AG04449 (cell line): ENCODE measurements at places on chromosomes 7 and 10.

DNA sequence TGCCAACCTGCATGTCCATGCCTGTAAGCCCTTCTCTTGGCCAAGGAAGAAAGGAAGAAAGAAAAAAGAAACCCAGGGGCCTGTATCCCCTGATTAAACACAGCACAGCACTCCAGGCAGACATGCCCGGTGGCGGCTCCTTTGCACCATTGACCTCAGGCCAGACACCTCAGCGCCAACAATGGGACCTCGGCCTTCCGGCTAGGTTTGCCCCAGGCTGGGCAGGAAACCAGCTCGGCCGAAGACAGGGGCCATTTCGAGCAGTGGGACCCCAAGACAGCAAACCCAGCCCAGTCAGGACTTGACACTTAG is 2.8 kb downstream of the HOXA10 start:
- no peak for DNase-seq

GRCh38 chr10:110686047-110686446 is 41.9 kb downstream of the RBM20 start:
- DNase-seq: no peak

DNA sequence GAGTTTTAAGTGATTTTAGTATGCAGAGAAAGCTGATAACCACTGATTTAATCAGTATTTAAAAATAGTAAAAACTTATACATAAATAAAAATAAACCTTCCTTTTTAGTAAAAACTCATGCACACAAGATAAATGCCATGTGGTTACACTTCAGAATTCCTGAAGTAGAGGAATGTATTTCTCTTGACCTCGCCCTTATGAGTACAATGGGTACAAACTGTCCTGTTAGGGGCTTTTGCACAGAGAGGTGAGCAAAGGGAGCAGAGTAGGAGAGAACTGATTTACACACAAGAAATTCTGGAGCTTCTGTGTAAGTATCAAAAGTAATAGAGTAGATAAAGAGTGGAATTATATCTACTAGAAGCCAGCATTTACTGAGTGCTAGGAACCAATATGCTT is 279.6 kb downstream of the PPP1R3A start:
- no peak for DNase-seq

- DNase-seq: no peak
Observed at GRCh38 chr7:70947181-70947580, 184.8 kb upstream of the GALNT17 start.

DNA sequence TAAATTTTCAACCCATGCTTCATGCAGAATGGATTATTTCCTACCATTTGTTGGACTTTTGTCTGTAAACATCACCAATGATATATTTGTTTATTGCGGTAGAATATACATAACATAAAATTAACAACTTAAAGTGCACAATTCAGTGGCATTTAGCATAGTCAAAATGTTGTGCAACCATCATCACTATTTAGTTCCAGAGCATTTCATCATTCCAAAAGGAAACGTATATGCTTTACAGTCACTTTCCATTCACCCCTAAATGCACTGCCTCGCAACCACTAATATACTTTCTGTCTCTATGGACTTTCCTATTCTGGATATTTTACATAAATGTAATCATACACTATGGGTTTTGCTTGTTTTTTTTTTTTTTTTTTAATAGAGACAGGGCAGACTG is 11.4 kb upstream of the ZNF248 start:
- DNase-seq: no peak

DNA sequence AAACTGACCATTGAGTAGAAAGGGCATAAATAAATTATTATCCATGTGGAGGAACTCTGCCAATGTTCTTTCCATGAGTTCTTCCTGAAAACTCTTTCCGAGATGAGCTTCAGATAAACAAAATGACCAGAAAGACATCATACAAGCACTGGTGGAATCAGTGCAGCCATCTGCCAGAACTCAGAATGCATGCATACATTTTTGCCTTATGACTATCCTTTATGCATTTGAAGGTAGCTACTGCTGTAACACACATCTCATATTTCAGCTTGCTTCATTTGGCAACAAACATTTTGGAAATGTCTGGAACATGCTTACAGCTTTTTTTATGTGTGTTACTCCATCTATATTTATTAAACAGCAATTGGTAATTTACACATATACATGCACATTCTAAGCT is 448.9 kb downstream of the PLXDC2 start:
- no peak for DNase-seq

- no peak for DNase-seq
Observed at GRCh38 chr7:16563281-16564022, 36.8 kb downstream of the LRRC72 start.

- DNase-seq: peak; percentile 33
Observed at GRCh38 chr7:129958643-129959470, 6.1 kb upstream of the UBE2H start.

GRCh38 chr10:79445977-79446757 is 743 bp upstream of the ZCCHC24 start:
- no peak for DNase-seq

DNA sequence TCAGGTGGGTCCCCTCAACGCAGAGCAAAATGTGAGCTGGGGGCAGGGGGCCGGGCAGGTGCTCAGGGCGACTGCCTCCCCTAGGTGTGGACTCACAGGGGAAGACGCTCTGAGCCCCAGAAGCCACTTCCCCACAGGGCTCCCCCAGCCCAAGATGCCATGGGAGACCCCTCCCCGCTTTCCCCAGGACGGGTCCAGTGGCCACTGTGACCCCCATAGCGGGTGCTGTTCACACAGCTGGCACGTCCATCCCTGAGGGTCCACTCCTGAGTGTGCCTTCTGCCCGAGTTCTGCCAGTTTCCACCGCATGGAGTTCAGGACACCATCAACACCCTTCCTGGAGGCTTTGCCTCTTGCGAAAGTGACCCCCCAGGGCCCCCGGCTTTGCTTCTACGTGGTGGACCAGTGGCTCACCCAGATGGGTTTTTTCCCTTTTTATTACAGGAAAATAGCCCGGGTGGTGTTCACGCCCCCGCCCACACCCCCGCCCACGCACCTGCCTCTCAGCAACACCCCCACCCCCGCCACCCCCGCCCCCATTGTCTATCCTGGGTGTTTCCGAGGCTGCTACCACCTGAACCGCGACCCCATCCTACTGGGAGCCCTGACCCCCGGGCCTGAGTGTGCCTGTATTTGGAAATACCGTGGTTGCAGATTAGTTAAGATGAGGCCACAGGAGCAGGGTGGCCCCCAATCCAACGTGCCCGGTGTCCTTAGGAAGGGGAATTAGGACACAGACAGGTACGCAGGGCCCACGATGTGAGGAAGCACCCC is 32.0 kb downstream of the ADAP1 start:
- DNase-seq: no peak

- no peak for DNase-seq
Observed at GRCh38 chr10:98596404-98596803, 149.7 kb upstream of the HPS1 start.

- no peak for DNase-seq
Observed at GRCh38 chr7:154646126-154647013, 356.6 kb downstream of the PAXIP1 start.

DNA sequence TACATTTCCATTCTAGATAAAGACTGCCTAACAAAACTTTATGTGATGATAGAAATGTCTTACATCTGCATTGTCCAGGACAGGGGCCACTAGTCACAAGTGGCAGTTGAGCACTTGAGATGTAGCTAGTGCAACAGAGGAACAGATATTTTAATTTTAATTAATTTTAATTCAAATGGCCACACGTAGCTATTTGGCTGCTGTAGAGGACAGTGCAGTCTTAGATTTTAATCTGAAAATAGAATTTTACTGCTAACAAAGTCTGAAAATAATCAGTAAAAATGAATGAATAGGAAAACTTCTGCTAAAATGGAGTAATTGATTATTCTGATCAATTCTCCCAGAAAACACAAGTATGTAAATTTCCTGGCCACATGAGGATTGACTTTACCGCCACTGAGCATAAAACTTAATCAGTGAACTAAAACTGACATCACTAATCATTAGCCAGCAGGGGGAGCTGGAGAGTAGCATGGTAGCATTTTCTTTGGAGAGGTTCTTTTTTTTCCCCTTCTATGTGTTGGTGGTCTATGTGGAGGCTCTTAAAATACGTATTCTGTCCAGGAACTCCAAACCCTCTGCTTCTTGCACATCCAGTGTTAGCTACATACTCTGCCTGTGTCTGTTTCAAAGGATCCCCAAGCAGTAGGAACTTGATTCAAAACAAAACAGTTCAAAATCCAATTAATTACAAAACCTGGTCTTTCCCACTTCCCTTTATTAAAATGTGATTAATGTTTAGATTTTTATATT is 52.1 kb downstream of the TSPAN12 start:
- no peak for DNase-seq

GRCh38 chr10:68010426-68010940 is 64.6 kb downstream of the HERC4 start:
- no peak for DNase-seq

DNA sequence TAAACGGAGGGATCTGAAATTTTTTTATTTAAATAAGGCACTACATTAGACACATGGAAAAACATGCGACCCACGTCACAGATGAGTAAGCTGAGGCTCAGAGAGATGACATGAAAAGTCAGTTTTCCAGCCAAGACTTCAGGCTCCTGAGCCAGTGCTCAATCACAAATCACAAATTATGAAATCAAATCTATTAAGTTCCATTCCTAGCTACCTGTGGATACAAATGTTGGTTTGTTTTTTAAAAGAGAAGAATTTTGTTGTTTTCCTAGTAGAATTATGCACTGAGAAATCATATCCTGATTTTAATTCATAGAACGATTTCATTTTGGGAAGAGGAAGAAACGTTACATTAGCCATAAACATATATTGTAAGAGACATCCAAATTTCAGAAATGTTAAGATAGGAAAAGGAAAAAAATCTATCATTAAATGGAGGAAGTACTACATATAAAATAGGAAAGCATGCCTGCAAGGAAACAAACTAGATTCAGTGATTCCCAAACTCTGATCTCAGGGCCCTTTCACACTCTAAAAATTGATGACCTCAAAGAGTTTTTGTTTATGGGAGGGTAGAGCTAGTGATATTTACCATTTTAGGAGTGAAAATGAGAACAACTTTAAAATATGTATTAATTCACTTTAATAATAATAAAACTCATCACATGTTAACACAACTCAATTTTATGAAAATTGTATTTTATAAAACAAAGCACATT is 340.4 kb downstream of the PARD3 start:
- no peak for DNase-seq

GRCh38 chr7:31308652-31309051 is 31.9 kb downstream of the NEUROD6 start:
- no peak for DNase-seq

DNA sequence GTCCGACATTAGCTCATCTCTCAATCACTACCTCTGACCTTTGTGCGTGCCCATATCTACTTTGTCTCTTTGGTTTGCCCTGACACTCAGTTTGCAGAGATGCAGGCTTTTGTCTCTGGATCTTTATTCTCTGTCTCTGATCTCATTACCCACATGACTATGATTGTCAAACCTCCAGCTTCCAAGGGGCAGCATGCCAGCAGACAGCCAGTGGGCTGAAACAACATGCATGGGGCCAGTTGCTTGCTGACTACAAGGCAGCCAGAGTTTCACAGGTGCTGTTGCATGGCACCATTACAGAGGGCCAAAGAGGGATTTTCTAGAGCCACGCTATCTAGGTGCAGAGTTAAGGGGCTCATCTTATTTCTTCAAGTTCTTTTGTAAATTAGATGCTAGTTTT is 146.2 kb downstream of the SPAG6 start:
- DNase-seq: no peak

- no peak for DNase-seq
Observed at GRCh38 chr7:28005075-28005846, 175.3 kb downstream of the JAZF1 start.

GRCh38 chr7:158022601-158023000 is 565.0 kb downstream of the PTPRN2 start:
- DNase-seq: no peak

DNA sequence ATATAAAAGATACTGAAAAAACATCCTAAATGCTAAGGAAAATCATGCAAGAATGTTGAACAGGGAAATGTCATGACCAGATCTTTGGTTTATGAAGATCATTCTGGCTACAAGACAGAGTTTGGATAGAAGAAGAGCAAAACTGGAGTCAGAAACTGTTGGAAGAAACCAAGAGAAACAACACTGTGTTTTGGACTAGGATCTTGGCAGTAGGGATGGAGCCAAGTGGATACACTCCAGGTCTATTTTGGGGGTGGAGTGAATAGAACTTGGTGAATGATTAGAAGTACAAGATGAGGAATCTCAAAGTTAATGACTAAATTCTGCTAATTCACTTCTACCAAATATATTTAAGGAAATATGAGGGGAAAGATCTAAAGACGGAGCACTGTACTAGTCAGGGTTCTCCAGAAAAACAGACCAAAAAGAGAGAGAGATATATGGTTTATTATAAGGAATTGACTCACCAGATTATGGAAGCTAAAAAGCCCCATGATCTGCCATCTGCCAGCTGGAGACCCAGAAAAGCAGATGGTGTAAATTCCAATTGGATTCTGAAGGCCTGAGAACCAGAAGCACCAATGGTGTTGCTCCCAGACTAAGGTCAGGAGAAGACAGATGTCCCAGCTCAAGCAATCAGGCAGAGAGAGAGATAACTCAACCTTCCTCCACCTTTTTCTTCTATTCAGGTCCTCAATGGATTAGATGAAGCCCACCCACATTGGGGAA is 254.9 kb downstream of the TRIL start:
- DNase-seq: no peak

DNA sequence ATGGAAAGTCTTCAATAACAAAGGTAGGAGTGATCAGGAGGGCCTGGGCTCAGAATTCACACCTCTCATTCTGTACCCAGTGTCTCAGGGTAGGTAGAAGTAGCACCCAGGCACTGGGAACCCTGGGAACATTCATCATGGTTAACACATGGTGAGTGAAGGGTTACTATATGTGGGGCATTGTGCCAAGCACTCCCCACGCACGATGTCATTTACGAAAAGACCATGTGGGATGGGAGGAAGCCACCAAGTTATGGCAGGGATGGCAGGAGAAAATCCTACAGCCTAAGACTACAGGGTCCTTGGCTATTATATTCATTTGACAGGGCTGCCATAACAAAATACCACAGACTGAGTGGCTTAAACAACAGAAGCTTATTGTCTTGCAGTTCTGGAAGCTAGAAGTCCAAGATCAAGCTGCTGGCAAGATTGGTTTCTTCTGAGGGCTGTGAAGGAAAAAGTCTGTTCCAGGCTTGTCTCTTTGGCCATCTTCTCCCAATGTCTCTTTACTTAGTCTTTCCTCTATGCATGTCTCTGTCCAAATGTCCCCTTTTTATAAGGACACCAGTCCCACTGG is 27.7 kb upstream of the DDIT4 start:
- no peak for DNase-seq

GRCh38 chr7:152336754-152337368 is 98.9 kb downstream of the KMT2C start:
- DNase-seq: no peak

- no peak for DNase-seq
Observed at GRCh38 chr10:126564326-126564888, 106.1 kb downstream of the C10orf90 start.

- DNase-seq: no peak
Observed at GRCh38 chr10:124484661-124485060, 23.0 kb downstream of the LHPP start.

DNA sequence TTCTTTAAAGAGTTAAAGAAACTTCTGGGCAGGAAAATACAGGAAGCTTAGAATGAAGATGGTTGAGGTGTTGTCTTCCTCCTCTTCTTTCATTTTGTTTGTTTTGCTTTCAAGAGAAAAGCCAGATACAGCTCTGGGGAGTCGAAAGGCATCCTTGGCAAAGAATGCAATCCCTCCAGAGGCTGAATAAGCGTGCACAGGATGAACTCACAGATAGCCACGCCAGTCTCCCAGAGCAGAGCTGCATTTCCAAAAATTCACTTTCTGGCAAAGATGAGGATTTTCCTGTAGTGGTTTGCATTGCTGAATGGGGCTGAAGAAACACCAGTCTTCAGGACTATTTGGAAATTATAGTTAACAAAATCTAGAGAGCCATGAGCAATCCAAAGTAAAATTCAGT is 336.4 kb downstream of the NRG3 start:
- no peak for DNase-seq
